ENCODE measurements at places on chromosomes 5 and 9.

DNA sequence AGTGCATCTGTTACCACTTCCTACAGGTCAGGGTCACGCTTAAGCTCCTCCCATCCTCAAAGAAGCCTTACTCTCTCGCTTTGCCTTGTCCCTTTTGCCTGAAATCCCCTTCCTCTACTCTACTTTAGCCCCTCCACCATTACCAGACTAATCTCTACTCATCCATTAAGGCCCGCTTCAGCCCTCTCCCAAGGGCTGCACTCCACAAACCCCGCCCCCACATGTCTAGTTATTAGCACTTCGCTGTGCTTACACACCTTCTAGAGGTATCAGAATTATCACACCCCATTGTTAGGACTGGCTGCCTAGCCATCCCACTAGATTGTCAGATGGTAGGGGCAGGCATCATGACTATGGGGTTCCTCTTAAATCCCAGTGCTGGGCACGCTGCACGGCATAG, 565.7 kb upstream of the WWC1 start:
- no peak for DNase-seq

DNA sequence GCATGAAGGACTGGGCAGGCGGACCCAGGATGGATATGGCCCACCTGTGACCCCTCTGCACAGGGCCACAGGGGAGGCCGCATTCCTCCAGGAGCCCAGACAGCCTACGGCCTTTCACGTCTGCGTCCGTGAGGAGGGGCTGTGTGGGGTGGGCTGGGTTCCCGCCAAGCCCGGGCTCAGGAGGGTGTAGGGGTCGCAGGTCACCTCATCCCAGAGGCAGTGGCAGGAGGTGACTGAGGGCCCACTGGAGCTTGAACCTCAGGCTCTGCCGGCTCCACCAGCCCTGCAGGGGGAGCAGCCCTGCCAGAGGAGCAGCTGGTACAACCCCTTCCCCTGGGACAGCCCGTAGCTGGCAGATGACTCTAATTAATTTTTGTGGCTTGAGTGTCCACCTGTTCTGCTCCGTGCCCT, 40.7 kb upstream of the CACNA1B start:
- no peak for DNase-seq

DNA sequence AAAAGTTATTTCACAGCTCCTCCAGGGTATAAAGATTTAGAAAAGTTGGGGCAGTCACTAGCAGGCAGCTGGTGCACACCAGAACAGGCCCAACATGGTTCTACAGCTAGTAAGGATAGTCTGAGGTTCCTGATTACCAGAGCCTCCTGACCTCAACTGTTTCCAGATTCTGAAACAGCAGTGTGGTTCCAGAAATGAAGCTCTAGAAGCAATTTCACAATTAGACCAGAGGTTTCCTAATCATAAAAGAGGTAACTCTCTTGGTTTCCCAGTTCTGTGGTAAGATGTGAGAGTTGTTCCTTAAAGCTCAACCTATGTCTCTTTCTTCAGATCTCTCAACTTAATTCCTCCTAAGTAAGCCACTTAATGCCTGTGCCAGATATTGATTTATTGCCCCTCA, 11.9 kb downstream of the AGTPBP1 start:
- DNase-seq, result no peak

DNA sequence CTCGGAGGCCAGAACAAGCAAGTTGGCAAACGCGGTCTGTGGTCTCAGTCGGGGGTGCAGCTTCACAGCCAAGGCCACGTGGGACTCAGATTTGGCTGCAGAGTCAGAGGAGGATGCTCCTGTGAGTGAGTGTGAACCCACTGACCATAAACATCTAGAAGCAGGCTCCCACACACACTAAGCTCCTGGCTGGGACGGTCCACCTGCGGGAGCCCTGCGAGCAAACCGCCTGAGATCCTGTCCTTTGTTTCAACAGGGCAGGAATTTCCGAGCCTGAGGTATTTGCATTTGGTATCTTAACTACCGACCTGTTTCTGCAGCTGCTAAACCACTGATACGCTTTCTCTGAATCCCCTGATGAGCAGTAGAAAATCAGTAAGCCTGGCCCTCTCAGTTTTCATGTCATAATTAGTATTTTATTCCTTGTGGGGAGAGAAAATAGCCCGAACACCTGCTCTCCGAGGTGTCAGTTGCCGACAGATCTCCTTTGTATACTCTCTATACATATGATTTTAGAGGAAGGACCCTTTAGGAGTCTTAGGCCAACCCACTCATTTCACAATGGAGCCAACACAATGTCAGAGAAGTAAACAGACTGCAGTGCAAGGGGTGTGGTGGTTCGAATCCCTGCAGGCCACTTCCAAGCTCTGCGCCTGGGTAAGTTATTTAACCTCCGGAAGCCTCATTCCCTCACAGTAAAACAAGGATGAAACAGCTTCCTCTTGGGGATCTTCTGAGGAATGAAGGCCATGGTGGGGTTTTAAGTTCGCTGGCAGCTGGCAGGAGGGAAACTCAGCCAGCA, 40.9 kb upstream of the PWWP2A start:
- DNase-seq, result no peak

DNA sequence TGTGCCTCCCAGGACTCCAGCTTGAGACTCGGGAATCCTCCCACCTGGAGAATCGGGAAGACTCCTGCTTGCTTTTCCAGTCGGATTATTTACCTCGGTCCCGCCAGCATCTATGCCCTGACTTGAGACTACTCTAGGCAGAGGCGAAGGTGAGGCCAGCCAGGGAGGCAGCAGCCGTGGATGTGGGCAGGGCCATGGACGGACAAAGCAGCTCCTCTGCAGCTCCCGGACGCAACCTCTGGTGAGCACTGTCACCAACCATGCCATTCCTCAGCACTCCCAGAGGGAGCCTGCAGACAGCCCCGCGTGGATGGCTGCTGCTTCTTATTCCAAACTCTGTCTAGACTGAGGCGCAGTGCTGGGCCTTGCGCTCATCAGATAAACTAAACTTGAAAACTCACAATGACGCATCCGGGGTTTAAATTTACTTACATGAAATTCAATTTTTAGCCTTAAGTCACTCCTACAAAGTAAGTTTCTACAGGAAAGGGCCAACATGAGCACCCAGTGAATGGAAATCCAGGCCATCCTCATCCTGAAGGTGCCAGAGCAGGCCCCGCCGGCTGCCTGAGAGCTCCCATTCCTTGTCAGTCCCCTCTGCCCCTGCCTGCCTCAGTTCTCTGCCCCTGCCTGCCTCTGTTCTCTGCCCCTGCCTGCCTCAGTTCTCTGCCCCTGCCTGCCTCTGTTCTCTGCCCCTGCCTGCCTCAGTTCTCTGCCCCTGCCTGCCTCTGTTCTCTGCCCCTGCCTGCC, 17.8 kb downstream of the MED10 start:
- no peak for DNase-seq

DNA sequence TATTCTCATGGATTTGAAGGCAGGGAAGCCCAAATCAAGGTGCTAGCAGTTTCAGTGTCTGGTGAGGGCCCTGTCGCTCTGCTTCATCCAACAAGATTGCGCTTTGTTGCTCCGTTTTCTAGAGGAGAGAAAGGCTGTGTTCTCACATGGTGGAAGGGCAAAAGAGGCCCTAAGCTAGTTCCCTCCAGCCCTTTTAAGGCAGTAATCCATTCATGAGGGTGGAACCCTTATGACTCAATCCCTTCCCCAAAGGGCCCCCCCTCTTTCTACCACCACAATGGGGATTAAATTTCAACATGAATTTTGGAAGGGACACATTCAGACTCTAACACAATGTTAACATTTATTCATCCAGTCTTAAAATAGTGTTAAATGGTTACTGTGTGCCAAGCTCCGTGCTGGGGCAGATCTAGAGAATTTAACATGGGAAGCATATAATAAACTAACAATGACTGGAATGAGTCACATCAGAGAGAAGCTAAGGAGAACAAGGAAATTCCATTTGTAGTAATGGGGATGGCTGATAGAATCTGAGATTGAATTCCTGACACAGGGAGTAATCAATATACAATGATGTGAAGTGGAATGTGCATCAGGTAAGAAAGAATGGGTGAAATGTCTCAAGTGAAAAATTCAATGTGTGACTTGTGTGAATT, 382.8 kb upstream of the ZNF608 start:
- DNase-seq, result no peak

GRCh38 chr5:94575196-94575595, 43.2 kb downstream of the KIAA0825 start:
- DNase-seq, result no peak

GRCh38 chr5:133129289-133129688, 77.5 kb downstream of the HSPA4 start:
- no peak for DNase-seq

DNA sequence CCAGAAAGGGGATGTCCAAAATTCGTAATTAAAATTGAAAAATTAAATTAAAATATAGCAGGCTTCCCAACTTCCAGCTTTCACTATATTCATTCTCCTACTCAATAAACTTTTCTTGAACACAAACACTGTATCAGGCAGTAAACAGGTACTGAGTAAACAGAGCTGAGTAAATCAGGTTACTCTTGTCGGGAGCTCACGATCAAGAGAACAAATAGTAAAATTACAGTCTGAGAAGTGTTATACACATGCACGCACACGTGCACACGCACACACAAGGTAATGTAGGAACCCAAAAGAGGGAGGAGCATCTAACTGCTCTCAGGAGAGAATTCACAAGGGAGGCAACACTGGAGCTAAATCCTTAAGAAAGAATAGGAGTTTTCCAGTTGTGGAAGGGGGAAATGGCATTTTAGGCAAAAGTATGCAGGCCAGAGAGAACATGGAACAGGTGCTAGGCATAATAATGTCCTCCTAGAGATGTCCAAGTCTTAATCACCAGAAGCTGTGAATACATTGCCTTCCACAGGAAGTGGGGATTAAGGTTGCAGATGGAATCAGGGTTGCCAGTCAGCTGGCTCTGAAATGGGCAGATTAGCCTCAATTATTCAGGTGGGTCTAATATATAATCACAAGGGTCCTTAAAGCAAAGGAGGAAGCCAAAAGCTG, 598.8 kb upstream of the BRINP1 start:
- DNase-seq, result no peak

- no peak for DNase-seq
These were observed 31.2 kb downstream of the ARL15 start for GRCh38 chr5:54278979-54279717.

DNA sequence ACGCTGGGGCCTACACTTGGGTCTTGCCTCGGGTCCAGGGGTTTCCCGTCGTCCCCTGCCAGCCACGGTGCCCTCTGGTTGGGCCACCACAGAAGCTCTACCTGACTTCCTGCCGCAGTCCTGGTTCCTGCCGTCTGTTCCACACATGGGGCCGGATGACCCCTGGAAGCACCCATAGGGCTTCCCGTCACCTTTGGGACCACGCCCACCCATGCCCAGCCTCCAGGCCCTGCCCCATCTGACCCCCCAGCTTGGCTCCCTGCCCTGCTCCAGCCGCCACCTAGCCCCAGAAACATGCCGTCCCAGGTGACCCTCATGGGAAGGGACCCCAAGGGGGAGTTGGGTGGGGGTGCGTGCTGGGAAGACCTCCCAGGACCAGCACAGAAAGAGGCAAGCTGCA, 13.7 kb downstream of the MRPL36 start:
- DNase-seq, result no peak

- DNase-seq, result no peak
These were observed 756.0 kb upstream of the C9orf72 start for GRCh38 chr9:28329323-28329722.

GRCh38 chr5:176837707-176838115, 27.4 kb downstream of the UNC5A start:
- peak; percentile 14 for DNase-seq

- DNase-seq, result no peak
These were observed 8.5 kb downstream of the FBP1 start for GRCh38 chr9:94630833-94631232.

DNA sequence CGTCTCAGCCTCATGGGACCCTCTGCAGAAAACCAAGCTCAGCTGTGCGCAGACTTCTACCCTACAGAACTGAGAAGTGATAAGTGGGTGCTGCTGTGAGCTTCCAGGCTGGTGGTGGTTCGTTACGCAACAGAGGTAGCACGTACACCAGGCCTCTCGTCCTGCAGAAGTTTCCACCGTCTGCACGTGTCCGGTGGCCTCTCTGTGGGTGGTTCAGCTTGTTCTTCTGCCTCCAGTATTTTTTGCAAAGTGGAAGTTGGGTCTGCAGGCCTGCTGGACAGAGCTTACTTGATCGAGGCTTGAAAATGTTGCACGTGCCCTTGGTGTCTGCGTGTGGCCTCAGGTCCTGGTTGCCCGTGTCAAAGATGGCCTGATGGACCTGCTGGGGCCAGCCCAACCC, 27.5 kb downstream of the KCNT1 start:
- DNase-seq, result no peak

DNA sequence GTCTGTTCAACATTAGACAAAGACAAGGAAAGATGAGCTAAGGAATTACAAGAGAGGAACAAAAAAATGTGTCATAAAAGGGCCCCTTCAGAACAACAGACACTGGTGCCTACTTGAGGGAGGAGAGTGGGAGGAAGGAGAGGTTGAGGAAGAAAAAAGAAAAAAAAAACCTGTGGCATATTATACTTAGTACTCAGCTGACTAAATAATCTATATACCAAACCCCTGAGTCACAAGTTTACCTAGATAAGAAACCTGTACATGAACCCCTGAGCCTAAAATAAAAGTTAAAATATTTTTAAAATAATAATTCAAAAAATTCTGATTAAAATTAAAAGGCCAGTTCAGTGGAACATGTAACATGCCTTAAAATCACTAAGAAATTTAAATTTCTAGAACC, 107.3 kb downstream of the MTREX start:
- DNase-seq, result no peak

- DNase-seq, result no peak
These were observed 42.4 kb downstream of the FYB1 start for GRCh38 chr5:39176759-39177630.

GRCh38 chr9:113992994-113993393, 85.1 kb downstream of the AMBP start:
- no peak for DNase-seq

GRCh38 chr5:115439042-115439441, 105.5 kb downstream of the FEM1C start:
- no peak for DNase-seq

DNA sequence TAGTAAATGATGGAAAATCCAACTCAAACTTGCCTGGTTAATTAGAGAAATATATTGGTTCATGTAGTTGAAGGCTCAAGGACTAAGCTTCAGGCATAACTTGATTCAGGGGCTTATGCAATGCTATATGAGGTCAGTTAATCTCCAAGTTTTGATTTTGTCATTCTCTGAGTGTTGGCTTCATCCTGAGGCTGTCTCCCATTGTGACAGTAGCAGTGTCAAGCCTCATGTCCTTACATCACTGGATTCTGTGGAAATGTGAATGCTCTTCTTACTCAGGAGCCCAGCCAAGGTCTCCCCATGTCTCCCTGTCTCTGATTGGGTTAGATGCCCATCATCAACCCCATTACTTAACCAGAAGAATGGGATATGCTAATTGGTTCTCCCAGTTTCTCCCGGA, 44.4 kb upstream of the SNX2 start:
- no peak for DNase-seq

- DNase-seq, result no peak
These were observed 55.9 kb upstream of the IL12B start for GRCh38 chr5:159386028-159386711.
